Mucosa of gallbladder (tissue), 1 donor: ENCODE measurements at places on chromosomes 3 and 15. TPM values are rescaled to one million over a fixed set of nuclear protein-coding genes. Genes with fewer than 3 reads are reported as not detected.

PPP2R3A gene
- 16.9 TPM for total RNA-seq

WNT7A gene
- 4.7 TPM for total RNA-seq

SLC12A8 gene
- total RNA-seq: 49.5 TPM

TRH gene
- total RNA-seq: not detected

PP2D1 gene
- not detected for total RNA-seq

OCA2 gene
- not detected for total RNA-seq

SCN5A gene
- 0.20 TPM for total RNA-seq

DNAH12 gene
- total RNA-seq: 0.52 TPM

SLC9C1 gene
- 0.46 TPM for total RNA-seq

ACTRT3 gene
- 1.6 TPM for total RNA-seq

RTP1 gene
- not detected for total RNA-seq

TBC1D23 gene
- total RNA-seq: 43.6 TPM

CSTA gene
- 3.6 TPM for total RNA-seq

KCNMB3 gene
- 3.1 TPM for total RNA-seq

PLA2G4D gene
- total RNA-seq: not detected

SNX22 gene
- 1.0 TPM for total RNA-seq

AGTR1 gene
- total RNA-seq: 1.9 TPM

SERPINI2 gene
- 0.23 TPM for total RNA-seq

FILIP1L gene
- 142 TPM for total RNA-seq

DHX36 gene
- total RNA-seq: 41.7 TPM

UBE2E2 gene
- 45.1 TPM for total RNA-seq

STX19 gene
- 4.7 TPM for total RNA-seq

GCHFR gene
- 33.1 TPM for total RNA-seq

TNNC1 gene
- 0.81 TPM for total RNA-seq

ADCY5 gene
- total RNA-seq: 25.8 TPM

FBN1 gene
- 57.6 TPM for total RNA-seq

EXD1 gene
- 0.12 TPM for total RNA-seq

MYO5C gene
- 40.1 TPM for total RNA-seq

ZPLD1 gene
- 14.2 TPM for total RNA-seq

ECE2 gene
- total RNA-seq: 0.14 TPM

SMAD6 gene
- 50.5 TPM for total RNA-seq

PAQR9 gene
- 0.32 TPM for total RNA-seq

LMAN1L gene
- total RNA-seq: not detected

INSYN1 gene
- 13.8 TPM for total RNA-seq
